Left renal pelvis (tissue), 4 donors: ENCODE measurements at places on chromosomes 16 and 17.

- DNase-seq, result no peak
These were observed 9.5 kb downstream of the PNMT start for GRCh38 chr17:39677542-39678339.

DNA sequence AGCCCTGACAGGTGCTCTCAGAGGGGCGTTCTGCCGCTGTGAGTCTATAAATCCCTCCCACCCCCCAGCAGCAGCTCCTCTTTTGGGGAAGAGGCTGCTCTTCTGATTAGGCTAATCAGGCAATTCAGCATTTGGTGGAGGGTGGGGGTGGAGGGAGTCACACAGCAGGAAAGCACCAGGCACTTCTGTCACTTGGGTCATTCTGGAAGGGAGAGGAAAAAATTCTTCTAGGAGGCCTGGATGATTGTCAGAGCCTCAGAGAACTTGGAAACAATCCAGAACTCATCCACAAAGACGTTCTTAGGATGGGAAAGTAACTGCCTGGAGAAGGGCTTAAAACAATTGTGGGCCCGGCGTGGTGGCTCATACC, 7.3 kb upstream of the SSTR2 start:
- DNase-seq, result no peak

GRCh38 chr17:20092973-20093626, 83.9 kb downstream of the SPECC1 start:
- no peak for DNase-seq

GRCh38 chr16:85176541-85177447, 64.5 kb upstream of the CIBAR2 start:
- DNase-seq, result no peak

- DNase-seq, result no peak
These were observed 78.9 kb downstream of the CNGB1 start for GRCh38 chr16:57892041-57892440.

DNA sequence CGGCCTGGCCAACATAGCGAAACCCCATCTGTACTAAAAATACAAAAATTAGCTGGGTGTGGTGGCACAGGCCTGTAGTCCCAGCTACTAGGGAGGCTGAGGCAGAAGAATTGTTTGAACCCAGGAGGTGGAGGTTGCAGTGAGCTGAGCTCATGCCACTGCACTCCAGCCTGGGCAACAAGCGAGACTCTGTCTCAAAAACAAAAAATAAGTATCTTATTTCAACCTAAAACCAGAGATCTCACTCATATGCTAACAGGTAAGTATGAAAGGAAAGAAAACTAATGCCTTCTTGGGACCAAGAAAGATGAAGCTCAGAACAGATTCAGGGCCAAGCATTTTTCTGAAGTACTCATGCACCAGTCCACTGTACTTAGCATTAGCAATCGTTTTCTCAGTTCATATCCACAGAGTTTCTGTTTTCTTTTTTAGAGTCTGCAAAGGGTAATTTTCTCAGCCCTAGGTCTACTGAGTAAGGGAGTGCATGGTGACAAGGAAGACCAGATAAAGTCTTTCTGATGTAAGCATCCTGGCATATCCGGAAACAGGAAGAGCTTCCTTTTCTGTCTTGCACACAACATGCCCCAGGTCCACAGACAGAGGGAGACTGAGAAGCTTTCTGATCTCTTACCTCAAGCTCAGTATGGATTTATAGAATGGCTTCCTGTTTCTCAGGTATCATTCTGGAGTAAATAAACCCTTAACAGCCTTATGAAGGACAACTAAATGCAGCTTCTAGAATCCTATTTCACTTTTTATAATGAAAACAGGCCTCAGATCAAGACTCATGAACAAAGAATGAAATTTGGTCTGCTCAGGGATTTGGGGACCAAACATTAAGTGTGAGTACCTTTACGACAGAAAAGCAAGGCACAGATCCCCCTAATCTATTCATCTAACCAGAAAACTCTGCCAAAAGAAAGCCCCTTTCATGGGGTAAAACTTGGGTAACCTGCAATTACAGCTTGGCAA, 38.7 kb upstream of the FOXJ1 start:
- no peak for DNase-seq

- no peak for DNase-seq
These were observed 16.4 kb upstream of the CCL23 start for GRCh38 chr17:36034127-36034526.
